ENCODE measurements at places on chromosomes 7 and 10.

DNA sequence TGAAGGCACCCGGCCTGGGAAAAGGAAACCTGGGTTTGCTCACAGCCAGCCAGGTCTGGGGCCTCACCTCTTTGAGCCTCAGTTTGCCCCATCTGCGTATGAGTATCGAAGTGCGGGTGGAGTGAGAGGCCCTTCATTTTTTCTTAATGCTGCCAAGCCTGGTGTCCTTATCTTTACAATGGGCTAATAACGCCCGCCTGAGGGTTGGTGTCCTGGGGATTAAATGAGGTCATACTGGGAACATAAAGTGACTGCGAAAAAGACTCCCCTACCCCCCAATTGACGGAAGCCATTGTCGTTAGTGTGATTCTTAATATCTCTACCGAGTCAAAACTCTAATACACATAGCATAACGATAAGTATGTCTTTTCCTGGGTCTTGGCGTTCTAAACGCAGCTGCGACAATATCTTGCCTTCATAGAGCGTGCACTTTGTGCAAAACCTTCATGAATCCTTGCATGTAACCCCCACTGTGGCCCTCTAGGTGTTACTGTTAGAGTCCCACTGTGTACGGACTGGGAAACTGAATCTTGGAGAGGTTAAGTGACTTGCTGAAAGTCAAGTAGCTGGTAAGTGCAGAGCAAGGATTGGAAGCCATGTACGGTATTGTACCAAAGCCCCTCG lies 11.4 kb upstream of the GRB10 start:
- no peak for DNase-seq

DNA sequence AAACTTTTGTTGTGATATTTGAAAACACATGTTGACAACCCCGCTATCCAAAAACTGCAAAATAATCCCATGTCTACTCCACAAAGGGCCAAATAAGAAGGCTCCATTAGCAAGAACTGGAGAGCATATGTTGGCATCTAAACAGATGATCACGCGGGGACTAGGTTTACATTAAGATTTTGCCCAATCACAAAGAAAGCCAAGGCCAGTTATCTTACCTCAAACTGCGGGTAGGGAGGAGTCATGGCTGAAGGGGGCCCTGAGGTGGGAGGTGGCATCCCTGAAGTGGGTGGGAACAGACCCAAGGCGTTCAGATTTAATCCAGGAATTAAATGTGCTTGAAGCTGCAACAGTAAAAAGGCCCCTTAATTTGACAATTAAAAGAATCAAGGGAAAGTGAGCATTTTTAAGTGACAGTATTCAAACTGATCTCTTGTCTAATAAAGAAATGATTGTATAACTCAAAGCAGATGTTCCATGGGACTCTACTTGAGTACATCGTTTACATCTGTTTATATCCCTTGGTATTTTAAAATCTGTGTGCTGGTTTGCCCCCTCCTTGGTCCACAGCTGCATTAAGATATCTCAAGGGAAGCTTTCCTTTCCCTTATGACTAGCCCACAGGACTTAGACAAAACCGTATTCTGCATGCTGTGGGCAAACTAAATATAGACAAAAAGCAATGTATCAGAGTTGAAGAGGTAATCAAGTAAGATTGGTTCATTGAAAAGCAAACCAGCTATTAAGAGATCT lies 42.9 kb downstream of the MALSU1 start:
- no peak for DNase-seq

DNA sequence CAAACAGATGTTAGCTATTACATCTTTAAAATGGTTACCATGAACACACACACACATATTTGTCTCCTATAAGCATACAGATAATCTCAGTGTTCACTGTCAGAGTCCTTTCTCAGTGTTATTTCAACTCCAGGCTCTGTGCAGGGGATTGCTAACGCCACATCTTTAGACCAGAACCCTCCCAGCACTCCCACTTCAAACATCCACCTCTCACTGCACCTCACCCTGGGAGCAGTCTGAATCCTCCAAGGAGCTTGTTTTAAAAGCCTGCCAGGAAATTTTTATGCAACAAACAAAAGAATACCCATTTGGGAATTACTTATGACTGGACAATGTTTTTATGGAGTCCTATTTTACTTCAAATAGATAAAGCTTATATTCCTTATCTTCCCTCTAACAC lies 107.4 kb downstream of the PARD3 start:
- no peak for DNase-seq

- DNase-seq: no peak
Observed at GRCh38 chr10:81843042-81843441, 32.0 kb upstream of the NRG3 start.

DNA sequence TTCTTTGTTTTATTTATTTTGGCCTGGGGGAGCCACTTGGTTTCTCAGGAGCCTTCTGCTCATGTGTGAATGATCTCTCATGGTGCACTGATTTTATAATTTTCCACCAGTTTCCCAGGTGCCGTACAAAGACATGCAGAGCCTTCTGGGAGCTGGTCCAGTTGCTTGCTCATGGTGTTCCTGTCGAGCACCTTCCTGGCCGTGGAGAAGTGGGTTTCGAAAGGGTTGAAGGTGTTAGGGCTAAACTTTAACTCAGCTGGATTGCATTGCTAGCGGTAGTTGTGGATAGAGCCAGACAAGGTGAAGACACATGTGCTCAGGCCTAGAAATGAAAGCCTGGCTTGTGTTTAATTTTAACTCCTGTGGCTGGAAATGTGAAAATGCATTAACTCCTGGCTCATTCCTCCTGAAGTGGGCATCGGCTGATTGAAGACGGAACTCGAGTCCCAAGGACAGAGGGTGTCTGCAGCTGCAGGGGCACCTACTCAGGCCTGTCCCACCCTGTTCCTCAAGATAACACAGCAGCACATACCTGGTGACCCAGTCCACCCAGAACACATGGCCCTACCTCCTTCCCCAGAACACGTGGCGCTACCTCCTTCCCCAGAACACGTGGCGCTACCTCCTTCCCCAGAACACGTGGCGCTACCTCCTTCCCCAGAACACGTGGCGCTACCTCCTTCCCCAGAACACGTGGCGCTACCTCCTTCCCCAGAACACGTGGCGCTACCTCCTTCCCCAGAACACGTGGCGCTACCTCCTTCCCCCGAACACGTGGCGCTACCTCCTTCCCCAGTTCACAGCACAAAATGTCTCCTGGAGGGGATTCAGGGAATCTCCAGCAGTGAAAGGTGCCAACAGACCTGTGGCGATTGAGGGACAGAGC lies 133.2 kb downstream of the WDR37 start:
- DNase-seq: no peak

GRCh38 chr10:75408509-75408875 lies 6.9 kb upstream of the ZNF503 start:
- DNase-seq: peak; percentile 71

DNA sequence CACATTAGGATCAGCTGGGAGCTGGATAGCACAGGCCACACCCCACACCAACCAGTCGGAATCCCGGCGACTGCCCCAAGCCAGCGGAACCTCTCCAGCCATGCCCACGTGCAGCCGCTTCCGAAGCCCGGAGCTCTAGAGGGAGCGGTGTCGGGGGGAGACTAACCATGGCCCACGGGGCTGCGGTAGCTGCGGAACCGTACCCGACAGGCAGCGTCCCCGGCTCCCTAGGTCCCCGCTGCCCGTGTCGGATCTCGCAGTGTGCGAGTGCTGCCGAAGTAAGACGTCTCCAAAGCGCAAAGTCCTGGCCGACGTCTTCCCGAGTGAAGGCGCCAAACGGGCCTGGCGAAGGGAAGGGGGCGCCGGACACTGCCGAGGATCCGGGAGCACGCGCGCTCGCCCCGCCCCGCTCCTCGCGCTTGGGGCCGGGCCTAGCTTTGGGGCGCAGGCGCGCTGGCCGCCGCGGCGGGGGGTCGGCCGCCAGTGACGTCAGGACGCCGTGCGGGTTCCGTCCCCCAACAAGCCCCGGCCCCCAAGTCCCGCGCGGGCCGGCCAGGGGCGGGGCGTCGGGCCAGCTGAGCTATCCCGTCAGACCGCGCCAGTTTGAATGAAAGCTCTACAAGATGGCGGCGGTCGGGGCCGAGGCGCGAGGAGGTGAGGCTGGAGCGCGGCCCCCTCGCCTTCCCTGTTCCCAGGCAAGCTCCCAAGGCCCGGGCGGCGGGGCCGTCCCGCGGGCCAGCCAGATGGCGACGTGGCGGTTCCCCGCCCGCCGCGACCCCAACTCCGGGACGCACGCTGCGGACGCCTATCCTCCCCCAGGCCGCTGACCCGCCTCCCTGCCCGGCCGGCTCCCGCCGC lies at the start of gene SUV39H2:
Gene SUV39H2 (plus strand): TSS at position 601 of the 858 bp plus-strand sequence. CDS start 23 bp downstream, at position 624.
- peak; percentile 94 for DNase-seq

DNA sequence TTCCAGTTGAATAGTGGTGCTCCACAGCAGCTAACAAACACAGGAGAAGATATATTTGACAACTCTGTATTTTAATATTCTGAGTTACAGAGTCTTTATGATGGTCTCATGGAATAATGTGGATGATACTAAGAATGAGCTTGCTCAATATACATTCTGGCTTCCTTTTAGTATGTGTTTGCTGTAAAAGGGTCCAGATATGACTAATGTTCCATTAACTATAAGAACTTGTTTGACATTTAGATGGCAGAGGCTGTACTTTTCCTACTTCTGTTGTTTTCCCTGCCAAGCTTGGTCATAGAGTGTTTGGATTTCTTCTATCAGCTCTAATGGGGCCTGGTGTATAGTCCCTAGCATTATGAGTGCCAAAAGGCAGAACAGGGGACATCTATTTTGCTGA lies 61.5 kb upstream of the GPR22 start:
- no peak for DNase-seq

DNA sequence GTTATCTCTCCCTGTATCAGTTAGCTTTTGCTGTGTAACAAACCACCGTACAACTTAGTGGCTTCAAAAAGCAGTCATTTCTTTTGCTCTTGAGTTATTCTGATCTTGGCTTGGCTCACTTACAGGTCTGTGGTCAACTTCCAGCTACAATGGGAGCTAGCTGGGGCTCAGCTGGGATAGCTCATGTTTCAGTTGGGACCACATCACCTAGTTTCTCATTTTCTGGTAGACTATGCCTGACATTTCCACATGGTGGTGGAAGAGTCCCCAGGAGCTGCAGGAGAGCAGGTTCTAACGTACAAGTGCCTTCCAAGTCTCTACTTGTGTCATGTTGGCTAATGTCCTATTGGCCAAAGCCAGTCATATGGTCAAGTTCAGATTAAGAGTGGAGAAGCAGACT lies 25.8 kb upstream of the PIP4K2A start:
- no peak for DNase-seq

DNA sequence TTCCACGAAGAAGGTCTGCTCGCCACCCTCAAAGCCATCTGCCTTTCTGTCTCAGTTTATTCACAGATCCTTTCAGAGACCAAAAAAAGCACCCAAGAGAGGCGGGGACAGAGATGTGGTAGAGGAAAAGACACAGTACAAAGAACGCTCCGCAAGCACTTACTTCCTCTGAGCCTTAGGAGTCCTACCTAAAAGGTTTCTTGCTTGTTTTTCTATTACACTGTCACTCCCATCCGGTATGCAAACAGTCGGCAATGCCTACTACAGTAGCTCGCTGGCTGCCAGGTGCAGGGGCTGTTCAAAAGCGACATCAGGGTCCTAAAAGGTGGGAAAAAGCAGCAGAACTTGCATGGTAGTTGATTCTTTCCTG lies 816 bp downstream of the TECPR1 start:
- DNase-seq: no peak

DNA sequence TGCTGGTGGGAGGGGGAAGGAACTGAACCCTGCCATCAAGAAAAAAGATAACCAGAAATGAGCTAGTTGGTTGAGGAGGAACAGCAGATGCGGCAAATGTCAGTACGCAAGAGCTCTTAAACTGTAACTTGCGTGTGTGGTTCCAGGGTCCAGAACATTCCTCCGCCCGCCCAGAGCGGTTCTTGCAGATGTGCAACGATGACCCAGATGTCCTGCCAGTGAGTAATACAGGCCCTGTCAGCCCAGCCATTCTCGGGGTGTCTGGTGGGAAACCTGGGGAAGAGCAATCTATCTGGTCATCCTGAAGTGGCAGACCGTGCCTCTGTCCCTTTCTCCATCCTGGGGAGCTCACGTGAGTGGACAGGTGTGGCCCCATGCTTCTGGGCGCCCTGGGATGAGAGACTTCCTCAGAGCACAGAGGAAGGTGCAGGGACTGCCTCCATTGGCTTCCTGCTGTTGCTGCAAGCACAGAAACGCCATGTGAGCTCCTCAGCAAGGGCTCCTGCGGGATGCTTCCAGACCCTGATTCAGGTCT lies 50.5 kb upstream of the ZMIZ2 start:
- DNase-seq: peak; percentile 59

All from tibial artery (tissue), 4 donors.